ENCODE measurements at places on chromosomes 6 and 20. TPM values are rescaled to one million over a fixed set of nuclear protein-coding genes. Genes with fewer than 3 reads are reported as not detected.

The OR2H2 gene
- total RNA-seq = not detected

The ABT1 gene
- total RNA-seq = 14.6 TPM

The RSPH3 gene
- 18.5 TPM for total RNA-seq

The OPRM1 gene
- not detected for total RNA-seq

GRCh38 chr6:129186988-129187387 is 304.1 kb downstream of the LAMA2 start:
- no peak for DNase-seq

- no peak for DNase-seq
Observed at GRCh38 chr20:46269372-46269771, 38.9 kb downstream of the CDH22 start.

- no peak for DNase-seq
Observed at GRCh38 chr6:119215885-119216590, 133.5 kb downstream of the MAN1A1 start.

GRCh38 chr6:51289041-51289440 is 470.4 kb downstream of the TFAP2B start:
- no peak for DNase-seq

GRCh38 chr20:52959125-52959524 is 13.0 kb upstream of the TSHZ2 start:
- no peak for DNase-seq

- no peak for DNase-seq
Observed at GRCh38 chr6:94129926-94130325, 710.6 kb upstream of the EPHA7 start.

DNA sequence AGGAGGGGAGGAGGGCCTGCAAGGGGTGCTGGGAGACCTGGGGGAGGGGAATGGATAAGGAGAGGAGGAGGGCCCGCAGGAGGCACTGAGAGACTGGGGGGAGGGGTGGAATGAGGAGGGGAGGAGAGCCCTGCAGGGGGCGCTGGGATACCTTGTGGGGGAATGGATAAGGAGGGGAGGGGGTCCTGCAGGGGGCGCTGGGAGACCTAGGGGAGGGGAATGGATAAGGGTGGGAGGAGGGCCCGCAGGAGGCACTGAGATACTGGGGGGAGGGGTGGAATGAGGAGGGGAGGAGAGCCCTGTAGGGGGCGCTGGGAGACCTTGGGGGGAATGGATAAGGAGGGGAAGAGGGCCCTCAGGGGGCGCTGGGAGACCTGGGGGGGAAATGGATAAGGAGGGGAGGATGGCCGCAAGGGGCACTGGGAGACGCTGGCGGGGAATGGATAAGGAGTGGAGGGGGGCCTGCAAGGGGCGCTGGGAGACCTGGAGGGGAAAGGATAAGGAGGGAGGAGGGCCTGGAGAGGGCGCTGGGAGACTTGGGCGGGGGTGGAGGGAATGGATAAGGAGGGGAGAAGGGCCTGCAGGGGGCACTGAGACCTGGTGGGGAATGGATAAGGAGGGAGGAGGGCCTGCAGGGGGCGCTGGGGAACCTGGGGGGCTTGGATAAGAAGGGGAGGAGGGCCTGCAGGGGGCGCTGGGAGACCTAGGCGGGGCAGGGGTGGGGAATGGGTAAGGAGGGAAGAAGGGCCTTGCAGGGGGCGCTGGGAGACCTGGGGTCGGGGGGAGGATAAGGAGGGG is 1.3 kb upstream of the CTCFL start:
- no peak for DNase-seq

- no peak for DNase-seq
Observed at GRCh38 chr6:25254671-25255070, 24.5 kb upstream of the CARMIL1 start.

GRCh38 chr6:156808287-156808686 is 31.1 kb downstream of the ARID1B start:
- peak; percentile 70 for DNase-seq

DNA sequence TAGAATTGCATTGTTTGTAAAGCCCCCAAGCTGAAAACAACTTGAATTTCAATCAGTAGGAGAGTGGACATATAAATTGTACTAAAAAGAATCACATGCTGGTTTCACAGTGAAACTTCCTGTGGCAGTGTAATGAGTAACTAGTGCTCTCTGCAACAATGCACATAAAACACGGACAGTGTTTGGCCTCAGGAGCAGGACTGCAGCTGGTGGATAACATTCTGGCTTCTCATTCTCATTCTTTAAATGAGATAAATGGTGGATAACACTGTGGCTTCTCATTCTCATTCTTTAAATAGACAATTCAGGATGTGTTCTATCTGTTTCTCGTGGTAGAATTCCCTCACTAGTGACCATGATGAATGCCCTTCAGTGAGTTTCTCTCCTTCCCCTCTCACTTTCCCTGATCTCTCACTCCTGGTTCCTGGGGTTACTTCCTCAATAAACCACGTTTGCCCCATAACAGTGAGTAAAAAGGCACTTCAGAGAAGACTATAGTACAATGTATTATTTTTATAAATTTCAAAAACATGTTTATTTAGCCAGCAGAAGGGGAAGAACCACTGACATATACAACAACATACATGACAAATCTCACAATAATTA is 59.9 kb downstream of the SLC22A2 start:
- DNase-seq = no peak

- DNase-seq = no peak
Observed at GRCh38 chr6:107152638-107153430, 37.5 kb upstream of the BEND3 start.

DNA sequence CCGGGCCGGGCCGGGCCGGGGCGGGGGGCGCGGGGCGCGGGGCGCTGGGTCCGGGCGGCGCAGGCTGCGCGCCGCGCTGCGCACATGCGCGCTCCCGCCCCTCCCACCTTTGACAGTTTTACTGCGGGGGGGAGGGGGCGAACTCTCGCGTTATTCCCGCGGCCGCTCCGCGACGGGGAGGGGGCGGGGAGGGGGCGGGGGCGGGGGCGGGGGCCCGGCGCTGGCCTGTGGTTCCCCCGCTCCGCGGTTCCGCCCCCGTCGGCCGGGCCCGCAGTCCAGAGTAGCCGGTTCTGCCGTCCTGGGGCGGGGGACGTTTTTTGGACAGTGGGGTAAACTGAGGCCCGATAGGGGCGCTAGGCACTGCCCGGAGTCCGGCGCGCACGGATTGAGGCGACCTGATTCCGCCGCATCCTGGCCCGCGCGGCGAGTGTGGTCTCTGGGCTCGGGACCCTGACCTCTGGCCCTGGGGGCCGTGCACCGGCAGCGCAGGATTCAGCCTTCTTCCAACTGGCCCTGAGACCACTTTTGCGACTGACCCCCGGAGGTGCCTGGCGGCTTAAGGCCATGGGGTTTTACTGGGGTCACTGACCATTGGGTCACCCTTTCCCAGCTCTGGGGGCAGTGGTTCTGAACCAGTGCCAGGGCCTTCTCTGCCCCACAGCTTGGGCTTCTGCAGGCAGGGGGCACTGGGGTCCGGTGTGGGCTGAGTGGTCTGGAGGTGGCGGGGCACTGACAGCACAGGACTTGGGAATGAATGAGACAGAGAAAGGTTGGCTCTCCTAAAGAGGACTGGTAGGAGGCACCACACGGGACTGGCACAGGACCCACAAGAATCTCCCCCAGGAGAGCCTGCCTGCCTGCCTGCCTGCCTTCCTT is at the start of gene ZNF512B:
ZNF512B (minus strand) TSS at position 93 of the 876 bp plus-strand sequence. CDS start 1,980 bp downstream, outside the sequence.
- DNase-seq = no peak

- no peak for DNase-seq
Observed at GRCh38 chr20:58071991-58072390, 156.5 kb downstream of the ANKRD60 start.

GRCh38 chr6:88870717-88871330 is 92.6 kb downstream of the RNGTT start:
- DNase-seq = peak; percentile 25

DNA sequence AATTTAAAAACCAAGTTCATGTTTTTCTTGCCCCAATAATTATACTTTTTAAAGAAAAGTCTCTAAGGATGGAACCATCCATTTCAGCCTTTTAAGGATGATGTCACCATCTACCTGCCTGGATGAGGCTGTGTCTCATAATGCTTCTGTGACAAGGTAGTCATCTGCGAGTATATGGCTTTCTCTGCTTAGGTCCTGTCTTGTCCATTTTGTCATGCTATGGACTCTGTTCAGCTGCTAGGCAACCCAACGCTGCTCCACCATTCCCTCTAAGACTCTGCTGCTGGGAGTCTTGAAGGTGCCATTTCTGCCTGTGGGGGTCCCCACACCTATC is 459.8 kb upstream of the RUNX2 start:
- DNase-seq = no peak

DNA sequence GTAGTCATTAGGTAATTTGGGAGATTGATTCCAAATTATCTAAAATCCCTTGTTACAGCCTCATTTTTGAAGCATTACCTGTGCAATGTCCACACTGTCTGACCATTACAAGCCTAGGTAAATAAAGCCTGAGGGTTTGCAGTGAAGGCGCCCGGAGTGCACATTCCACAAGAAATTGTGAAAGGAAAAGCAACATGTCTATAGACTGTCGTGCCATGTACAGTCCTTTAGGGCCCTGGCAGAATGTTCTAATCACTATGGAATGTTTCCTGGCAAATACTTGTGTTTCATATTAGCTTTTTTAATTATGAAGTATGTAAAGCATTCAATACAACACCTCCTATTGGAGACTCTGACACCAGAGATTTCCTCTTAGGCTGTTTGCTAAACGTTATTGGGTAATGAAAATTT is 28.9 kb downstream of the PREP start:
- DNase-seq = no peak

Measured in upper lobe of left lung (tissue), 6 donors.